ENCODE measurements at places on chromosomes 1 and 21. TPM values are rescaled to one million over a fixed set of nuclear protein-coding genes. Genes with fewer than 3 reads are reported as not detected.

The HENMT1 gene
- 3.1 TPM for polyA plus RNA-seq

The DENND2C gene
- polyA plus RNA-seq, result 0.88 TPM

The NOS1AP gene
- polyA plus RNA-seq, result 0.47 TPM

The LTN1 gene
- polyA plus RNA-seq, result 3.6 TPM

The TNFSF18 gene
- polyA plus RNA-seq, result not detected

The TIE1 gene
- polyA plus RNA-seq, result 15.0 TPM

The TMEM240 gene
- polyA plus RNA-seq, result 1.7 TPM

The SMIM1 gene
- polyA plus RNA-seq, result 49.5 TPM

The PANK4 gene
- polyA plus RNA-seq, result 13.3 TPM

The ELAVL4 gene
- polyA plus RNA-seq, result not detected

The TNFRSF9 gene
- polyA plus RNA-seq, result not detected
